Stimulated activated CD4-positive, alpha-beta T cell treated with anti-CD3 and anti-CD28 coated beads, Interleukin-2, amount 100 ng/mL, for 48 hours (primary cell): ENCODE measurements at places on chromosomes 12 and 14.

DNA sequence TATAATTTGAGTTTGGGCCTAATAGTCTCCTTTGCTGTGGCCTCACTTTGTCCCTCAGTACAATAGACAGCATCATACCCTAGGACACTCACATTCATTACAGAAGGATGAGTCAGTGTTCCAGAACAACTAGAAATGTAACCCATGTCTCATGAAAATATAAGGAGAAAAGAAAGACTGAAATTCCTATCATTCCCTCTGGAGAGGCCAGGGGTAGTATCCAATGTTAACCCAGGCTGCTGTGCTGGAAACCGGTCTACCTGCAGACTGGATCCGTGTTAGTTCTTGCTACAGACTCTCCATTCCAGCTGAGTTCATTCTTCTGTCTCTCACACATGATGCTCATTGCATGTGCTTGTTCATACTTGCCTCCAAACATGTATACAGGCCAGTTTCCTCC, 75.8 kb upstream of the HOXC13 start:
- DNase-seq, result no peak

DNA sequence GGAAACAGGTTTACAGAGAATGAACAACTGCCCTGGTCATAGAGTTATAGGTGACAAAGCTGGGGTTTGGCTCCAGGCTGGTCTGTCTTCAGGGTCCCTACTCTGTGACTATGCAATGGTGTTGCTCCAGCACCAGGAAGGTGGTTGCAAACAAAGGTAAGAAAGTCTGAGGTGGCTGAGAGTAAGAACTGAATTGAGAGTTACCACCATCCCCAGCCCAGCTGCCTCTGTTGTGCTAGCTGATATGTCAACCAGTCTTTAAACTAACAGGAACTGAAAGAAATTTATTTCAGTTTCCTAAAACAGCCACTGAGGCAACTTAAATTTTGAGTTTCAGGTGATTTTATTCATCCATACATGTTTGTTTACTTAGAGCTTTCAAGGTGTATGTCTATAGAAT, 111.0 kb upstream of the LRIG3 start:
- no peak for DNase-seq

- DNase-seq, result no peak
These were observed 13.9 kb downstream of the COPZ1 start for GRCh38 chr12:54338698-54339296.

GRCh38 chr12:52216807-52217206, 16.2 kb upstream of the KRT7 start:
- DNase-seq, result no peak

DNA sequence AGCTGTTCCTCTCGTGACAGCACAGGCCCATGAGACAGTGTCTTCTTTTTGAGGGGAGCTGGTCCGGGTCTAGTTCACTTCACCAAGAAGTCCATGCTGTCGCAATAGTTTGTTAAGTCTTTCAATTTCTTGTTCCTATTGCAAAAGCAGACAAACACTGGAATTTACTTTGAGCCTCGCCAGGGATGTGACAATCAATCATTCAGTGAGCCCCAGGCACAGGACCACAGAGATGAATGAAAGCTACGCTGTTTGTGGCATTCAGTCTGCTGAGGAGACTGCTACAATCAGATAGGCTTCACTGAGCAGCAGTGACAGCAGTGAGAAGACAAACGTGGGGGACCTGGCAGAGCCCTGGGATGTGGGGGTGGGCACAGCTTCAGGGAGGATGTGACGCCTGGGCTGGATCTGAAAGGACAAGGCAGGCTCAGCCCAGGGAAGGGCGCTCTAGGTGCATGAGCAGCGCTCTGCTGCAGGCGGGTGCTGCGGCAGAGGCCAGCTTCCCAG, 35.5 kb downstream of the TCTN1 start:
- no peak for DNase-seq

GRCh38 chr12:2544230-2544629, 250.5 kb upstream of the FKBP4 start:
- DNase-seq, result no peak

DNA sequence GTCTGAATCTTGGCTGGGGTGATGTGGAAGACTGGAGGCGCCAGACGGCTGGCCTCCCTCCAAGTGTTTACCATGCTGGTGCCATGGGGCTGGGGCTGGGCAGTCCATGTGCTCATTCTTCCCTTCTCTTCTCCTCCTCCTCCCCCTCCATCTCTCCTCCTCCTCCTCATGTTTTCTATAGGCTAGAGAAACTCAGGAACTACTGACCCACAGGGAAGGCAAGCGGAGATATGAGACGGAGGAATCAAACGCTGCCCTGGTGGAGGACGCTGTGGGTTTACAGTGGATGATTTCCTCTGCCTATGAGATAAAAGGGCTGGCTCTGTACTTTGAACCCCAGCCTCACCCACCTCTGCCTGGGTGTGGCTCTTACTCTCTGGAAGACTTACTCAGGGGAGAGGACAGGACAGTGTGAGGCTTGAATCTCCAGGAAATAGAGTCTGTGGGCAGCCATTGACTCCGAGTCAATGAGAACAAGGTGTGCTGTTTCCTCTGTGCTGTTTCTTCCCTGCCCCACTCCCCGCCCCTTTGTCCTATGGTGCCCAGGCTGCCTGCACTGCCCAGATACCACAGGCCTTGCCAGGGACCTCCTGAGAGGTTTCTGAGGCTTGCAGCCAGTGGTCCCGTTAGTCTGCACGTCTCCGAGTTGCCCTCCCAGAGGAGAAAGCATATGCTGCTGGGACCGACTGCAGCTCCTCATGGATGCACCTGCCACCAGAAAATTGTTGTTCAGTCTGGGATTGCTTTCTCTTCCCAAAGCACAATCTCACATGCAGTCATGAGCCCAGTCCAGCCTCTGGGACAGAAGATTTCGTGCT, 132.6 kb upstream of the ARHGAP5 start:
- DNase-seq, result no peak

DNA sequence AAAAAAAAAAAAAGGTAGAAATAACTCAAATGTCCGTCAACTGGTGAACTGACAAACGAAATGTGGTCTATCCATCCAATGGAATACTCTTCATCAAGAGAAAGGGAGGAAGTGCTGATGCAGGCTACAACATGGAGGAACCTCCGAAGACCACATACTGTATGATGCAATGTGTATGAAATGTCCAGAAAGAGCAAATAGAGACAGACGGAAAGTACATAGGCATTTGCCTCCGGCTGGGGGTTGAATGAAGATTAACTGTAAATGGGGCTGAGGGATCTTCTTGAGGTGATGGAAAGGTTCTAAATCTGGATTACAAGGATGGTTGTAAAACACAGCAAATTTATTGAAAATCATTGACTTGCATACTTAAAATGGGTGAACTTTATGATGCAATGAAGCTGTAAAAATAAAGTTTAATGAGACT, 35.4 kb downstream of the DLK1 start:
- DNase-seq, result no peak

DNA sequence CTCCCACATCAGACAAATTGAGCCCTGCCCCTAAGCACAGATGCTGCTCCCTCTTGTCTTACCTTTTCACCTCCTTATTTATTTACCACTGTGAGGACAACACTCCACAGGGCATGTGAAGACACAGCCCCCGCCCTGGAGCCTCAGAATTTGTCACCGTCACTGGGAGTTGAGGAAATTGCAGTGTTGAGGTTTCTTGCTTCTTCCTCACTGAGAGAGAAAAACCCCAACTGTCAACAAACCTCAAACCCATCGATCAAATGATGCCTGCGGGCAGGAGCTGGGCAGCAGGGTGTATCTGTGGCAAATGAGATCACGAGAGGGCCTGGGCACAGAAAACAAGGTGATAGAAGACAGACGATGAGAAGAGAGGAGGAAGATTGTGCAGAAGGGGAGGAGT, 30.5 kb upstream of the PLEKHG3 start:
- DNase-seq, result peak; percentile 10

DNA sequence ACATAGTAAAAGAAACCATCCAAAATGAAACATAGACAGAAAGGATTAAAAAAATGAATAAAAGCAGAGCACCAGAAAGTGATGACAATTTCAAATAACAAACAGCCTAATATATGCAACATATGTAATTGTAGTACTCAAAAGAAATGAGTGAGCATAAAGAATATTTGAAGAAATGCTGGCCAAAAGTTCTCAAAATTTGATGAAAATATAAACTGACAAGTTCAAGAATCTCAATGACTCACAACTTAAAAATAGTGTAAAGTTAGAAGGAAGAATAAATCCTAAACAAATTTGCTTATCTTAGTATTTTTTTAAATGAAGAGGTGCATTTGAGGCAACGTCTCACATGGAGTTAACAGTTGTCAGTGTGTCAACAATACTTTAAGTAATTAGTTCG, 498.9 kb downstream of the SLC6A15 start:
- no peak for DNase-seq

DNA sequence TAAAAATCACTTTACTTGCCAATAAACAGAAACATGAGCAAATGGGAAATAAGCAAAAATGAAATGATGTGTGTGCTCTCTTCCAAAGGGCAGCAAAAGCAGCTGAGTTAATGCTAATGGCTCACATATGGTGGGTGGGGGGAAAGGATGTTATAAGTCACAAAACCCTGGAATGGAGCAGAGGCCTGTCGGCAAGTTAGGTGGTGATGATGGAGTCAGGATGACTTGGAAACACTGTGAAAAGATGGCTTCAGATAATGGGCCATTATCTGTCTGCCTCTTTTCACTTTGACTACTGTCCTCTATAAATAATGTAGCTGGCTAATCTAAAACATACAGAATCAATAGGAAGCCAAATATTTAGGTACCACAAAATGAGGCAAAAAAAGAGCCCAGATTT, 228.7 kb downstream of the APAF1 start:
- no peak for DNase-seq

GRCh38 chr14:93262446-93262845, 55.4 kb downstream of the UBR7 start:
- DNase-seq, result no peak

- no peak for DNase-seq
These were observed 645.0 kb downstream of the C12orf50 start for GRCh38 chr12:87384226-87384625.

GRCh38 chr14:81113176-81113575, 107.6 kb downstream of the GTF2A1 start:
- DNase-seq, result no peak

DNA sequence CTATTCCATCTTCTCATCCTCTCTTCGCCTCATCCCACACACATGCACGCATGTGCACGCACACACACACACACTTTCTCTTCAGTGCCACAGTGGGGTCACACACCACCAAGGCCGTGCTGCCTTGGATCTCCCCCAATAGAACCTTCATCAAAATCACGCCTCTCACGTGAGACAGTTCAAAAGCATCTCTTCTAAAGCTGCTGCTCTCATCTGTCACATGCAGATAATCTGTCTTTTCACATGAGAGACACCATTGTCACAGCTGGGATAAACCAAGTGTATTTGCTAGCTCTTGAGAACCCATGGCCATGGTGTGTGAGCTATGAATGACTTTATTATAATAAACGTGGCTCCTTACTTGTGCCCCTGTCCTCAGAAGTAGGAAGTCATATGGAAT, 218.7 kb downstream of the EGLN3 start:
- no peak for DNase-seq

GRCh38 chr14:70148911-70149595, 39.7 kb downstream of the SLC8A3 start:
- DNase-seq, result no peak

DNA sequence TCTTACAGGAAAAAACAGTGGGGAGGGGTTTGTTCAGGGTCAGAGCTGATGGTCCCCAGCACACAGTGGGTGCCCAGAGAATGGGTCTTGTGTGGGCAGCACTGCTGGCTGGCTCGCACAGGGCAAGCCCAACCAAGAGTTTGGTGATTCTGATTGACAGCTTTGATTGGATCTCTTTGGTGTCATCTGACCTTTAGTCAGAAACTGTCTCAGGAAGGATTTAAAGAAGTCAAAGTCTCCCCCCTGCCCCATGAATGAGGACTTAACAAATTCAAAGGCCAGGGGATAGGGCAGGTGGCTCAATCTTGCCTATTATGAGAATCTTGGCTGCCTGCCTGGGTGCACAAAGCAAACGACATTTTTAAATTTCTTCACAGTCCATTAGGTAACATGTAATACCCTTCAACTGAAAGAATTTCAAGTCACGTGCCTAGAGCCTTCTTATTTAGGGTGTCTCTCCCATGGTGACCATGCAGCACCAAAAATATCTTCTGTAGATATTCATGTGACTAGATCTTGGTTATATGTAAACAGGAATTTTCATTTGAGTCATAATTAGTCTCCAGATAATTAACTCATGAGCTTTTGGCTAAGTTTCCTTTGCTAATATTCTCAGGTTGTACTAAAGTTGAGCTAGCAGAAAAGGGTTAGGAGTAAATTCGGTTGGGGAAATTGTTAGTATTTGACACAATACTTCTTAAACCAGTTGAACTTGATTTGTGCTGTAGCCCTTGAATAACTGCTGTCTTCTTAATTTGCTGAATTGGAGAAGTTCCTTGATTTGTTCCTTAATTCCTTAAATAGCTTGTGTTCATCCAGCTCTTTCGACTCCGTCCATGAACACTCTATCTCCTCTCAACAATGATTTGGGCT, 54.5 kb upstream of the HECTD1 start:
- DNase-seq, result no peak

DNA sequence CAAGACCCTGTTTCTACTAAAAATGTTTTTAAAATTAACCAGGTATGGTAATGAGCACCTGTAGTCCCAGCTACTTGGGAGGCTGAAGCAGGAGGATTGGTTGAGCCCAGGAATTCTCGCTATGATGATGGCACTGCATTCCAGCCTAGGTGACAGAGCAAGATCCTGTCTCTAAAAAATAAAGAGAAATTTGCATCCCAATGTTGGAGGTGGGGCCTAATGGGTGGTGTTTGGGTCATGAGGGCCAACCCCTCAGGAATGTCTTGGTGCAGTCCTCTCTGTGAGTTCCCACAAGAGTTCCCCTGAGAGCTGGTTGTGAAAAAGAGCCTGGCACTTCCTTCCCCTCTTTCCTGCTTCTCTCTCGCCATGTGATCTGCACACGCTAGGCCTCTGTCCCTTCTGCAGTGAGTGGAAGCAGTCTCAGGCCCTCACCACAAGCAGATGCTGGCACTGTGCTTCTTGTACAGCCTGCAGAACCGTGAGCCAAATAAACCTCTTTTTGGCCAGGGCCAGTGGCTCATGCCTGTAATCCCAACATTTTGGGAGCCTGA, 11.3 kb downstream of the ACOT6 start:
- DNase-seq, result no peak

GRCh38 chr12:47303207-47303606, 223.4 kb upstream of the AMIGO2 start:
- DNase-seq, result no peak

DNA sequence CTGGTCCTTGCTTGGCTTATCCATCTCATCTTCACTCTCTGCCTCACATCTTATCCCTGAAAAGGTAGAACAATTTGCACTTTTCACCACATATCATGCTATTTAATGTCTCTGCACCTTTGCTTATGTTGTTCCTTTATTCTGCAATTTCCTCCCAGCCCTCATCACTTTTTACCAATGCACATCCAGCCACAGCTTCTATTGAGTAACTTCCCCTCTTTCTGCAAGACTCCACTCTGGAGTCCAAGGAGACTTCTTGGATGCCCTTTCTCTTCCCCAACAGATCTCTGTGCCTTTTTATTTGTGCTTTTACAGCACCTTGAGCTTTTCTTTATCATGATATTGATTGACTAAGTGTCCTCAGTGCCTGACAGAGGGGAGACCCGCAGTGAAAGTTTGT, 797.1 kb downstream of the VRK1 start:
- DNase-seq, result no peak
